Activated CD4-positive, alpha-beta T cell treated with anti-CD3 and anti-CD28 coated beads, Interleukin-2, amount 10 ng/mL, durations not matched to agents 7 days and 5 days (primary cell): ENCODE measurements at places on chromosomes 3 and 15. TPM values are rescaled to one million over a fixed set of nuclear protein-coding genes. Genes with fewer than 3 reads are reported as not detected.
A peak's percentile ranks its signal among the peaks of the same experiment; 100 is the strongest.

DNA sequence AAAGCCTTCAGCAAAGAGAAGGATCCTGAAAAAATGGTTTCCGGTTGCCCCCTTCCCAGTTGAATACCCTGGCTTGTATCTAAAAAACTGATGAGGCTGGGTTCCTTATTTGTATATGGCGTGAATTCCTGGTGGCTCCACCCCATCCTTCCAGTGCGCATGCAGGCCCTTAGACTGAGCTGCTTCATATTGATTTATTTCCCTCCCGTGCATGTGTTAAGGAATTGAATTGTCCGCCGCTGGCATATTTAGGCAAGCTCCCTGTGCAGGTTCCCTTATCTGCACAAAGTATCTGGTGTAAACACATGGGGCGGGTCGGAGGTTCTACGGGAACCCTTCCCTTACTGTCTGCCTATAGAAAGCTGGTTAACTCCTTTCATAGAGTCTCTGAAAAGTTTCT is 362.4 kb downstream of the FEZF2 start:
- no peak for DNase-seq

DNA sequence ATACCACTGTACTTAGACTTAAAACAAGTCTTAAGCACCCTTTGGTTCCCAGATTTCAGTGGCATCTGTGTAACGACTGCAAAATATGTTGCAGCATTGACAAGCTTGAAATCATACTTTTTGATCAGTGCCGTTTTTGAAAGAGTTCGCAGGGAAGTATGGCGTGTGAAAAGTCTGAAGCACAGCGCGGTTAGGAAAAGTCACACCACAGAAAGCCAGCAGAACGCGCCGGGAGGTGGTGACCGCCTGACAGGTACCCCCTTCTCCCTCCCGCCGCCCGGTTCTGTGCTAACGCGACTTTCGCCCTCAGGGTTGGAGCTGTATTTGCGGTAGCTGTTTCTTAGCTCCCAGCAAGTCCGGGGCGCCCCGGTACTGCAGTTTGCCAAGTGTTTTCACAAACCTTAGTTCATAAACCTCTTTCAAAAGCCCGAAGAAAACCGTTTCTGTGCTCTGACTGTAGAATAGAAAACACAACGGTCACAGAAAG is 481 bp upstream of the CRYBG3 start:
- peak; percentile 62 for DNase-seq

The SRGAP3 gene
- 4.0 TPM for total RNA-seq

DNA sequence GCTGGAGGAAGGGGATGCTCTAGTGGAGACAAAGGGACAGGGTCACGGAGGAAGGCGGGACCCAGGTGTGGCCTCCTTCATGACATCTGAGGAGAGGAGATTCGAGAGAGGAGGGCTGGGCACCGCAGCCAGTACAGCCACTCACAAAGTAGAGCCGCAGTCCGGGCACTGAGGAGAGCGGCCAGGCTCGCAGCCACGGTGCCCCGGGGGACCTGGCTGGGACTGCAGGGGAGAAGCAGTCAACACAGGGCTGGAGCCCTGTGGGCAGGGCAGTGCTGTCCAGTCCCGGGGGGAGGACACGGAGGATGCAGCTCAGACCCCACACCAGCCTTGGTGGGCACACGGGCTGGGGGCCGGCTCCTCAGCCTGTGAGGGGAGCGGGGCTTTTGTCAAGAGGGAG is 40.3 kb downstream of the HMCES start:
- DNase-seq, result no peak

DNA sequence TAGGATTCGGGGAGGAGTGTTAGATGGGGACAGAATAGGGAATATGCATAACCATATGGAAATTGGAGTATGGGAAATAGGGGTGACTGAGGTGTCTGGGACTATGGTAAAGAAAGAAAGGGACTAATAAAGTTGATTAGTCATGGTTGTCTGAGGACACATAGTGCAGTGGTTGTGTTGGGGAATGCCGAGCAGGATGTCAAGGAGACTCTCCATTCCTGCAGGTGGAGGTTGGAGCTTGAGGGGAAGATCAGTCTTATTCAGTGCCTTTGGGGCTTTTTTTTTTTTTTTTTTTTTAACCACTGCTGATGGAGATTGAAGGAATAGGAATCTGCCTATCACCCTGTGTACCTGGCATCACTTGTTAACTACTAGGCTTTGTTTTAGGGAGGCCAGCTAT is 10.8 kb downstream of the NMD3 start:
- no peak for DNase-seq

DNA sequence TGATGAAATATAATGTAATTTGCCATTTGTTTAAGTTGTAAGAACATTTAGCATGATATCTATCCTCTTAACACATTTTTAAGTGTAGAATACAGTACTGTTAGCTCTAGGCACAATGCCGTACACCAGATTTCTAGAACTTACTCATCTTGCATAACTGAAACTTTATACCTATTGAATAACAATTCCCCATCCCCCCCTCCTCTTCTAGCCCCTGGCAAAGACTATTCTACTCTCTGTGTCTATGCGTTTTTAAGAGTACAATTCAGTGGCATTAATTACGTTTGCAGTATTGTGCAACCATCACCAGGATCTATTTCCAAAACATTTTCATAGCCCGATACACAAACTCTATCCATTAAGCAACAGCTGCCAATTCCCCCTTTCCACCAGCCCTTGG is 261.7 kb downstream of the PLOD2 start:
- DNase-seq, result no peak

The FANCD2OS gene
- total RNA-seq, result not detected

- no peak for DNase-seq
These were observed 74.0 kb upstream of the CCNL1 start for GRCh38 chr3:157233923-157234322.

DNA sequence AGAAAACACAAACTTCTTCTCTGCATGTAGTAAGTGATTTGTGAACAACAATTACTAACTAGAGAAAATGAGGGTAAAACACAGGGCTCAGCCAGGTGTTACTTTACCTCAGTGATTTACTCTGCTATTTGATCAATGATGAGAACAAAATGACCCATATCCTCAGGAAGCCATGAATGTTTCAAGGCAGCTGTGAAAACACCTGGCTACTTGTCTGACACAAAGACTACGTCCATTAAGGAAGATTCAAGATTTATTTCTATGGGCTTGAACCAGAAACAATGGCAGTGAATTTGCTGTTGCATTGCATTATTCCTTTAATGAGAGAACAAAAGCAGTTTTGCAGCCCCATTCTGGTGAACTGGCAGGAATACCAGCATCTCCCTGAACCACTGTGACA is 374.6 kb upstream of the ARL6 start:
- DNase-seq, result no peak

The OR5K2 gene
- total RNA-seq, result not detected

DNA sequence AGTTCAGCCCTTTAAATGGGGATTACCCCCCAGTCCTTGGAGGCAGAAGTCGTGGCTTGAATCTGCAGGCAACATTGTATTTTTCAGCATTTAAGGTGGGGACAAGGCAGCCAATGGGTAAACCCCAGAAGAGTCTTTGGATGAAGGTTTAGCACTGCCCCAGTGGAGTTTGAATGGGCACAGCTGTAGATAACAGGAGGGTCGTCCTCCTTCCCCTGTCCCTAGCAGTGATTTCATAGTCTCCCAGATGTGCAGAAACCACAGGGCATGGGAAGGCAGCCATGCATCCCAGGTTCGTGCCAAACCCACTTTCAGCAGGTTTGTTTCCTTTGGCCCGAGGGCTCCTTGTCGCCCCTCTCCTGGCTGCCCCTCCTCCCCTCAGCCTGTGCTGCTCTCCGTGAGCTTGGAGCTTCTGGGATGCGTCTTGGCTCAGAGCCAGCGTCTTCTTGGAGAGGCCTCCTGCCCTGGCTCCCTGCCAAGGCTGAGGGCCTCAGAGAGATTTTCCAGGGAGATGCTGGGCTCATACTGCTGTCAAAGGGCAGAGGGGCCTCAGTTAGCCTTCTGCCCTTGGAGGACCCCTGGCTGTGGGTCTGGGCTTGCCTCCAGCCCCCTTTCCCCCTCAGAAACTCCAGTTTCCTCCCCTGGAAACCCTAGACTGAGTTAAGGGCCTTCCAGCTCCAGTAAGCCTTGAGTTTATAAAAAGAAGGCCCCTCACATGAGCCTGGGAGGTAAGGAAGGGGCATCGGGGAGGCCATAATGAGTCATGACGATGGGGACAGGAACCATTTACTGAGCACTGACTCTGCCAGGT is 48.9 kb upstream of the POLG start:
- DNase-seq, result no peak

- DNase-seq, result no peak
These were observed 163.6 kb downstream of the TUSC7 start for GRCh38 chr3:116873142-116873541.

DNA sequence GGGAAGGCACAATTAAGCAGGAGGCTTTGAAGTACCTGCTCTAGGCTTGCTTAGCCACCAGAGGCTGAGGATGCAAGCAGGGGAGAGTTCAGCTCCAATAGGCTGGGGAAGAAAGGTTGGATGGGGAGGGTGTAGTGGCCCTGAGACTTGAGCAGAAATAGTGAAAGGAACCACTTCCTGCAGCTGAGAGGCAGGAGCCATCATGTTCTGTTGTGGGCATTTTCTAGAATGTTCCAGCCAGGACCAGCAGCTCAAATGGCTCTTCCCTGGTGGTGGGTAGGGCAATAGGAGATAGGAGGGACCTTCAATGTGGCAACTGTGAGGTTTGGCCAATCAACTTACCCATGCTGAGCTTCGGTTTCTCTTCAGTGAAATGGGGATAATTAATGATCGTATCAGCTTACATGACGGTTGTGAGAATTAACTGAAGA is 79.1 kb upstream of the CGNL1 start:
- DNase-seq, result no peak

GRCh38 chr3:151777880-151778279 is 36.0 kb upstream of the AADAC start:
- DNase-seq, result no peak

- no peak for DNase-seq
These were observed 756.3 kb downstream of the VGLL3 start for GRCh38 chr3:86234506-86235254.

GRCh38 chr15:100559330-100559729 is 30.6 kb upstream of the CERS3 start:
- no peak for DNase-seq

GRCh38 chr15:87633525-87633924 is 623.0 kb downstream of the NTRK3 start:
- no peak for DNase-seq

The UBXN7 gene
- 64.8 TPM for total RNA-seq

DNA sequence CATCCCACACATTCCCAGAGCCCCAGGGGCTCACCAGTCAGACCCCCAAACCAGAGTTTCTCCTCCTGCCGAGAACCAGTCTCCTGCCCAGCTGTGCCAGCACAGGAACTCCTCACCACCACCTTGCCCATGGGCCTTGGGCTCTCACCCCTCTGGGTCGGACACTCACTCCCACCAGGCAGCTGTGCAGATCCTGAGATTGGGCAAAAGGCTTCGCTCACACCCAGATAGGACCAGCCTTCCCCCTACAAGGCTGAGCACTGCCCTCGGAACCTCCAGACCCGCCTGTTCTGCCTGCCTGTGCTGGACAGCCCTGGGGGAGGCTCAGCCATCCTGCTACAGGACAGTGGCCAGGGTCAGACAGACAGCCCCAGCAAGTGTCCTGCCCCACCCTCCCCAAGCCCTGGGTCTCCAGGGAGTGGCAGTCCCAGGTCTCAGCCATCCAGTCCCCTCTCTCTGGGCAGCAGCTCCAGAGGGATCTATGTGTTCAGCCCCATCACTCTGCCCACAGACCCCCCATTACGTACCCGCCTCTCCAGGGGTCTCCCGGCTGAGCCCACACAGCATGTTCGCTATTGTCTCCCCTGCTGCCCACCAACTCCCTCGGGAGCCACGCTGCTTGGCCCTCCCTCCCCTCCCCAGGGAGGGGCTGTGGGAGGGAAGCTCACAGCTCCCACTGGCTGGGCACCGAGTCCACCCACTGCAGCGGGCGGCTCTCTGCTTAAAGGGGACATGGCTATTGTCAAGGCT is at the start of gene GRIP2:
GRIP2 (minus strand) TSS at position 601 of the 750 bp plus-strand sequence; CDS start at position 567, 34 bp downstream.
- DNase-seq, result no peak

The SMCO1 gene
- total RNA-seq, result not detected

The KIF15 gene
- total RNA-seq, result 73.5 TPM

The PGBD4 gene
- 4.1 TPM for total RNA-seq

- DNase-seq, result no peak
These were observed 12.9 kb downstream of the SNAPC5 start for GRCh38 chr15:66484539-66485112.

GRCh38 chr3:194142156-194142910 is 6.4 kb downstream of the HES1 start:
- DNase-seq, result no peak

GRCh38 chr15:26945046-26945445 is 25.9 kb upstream of the GABRG3 start:
- no peak for DNase-seq

DNA sequence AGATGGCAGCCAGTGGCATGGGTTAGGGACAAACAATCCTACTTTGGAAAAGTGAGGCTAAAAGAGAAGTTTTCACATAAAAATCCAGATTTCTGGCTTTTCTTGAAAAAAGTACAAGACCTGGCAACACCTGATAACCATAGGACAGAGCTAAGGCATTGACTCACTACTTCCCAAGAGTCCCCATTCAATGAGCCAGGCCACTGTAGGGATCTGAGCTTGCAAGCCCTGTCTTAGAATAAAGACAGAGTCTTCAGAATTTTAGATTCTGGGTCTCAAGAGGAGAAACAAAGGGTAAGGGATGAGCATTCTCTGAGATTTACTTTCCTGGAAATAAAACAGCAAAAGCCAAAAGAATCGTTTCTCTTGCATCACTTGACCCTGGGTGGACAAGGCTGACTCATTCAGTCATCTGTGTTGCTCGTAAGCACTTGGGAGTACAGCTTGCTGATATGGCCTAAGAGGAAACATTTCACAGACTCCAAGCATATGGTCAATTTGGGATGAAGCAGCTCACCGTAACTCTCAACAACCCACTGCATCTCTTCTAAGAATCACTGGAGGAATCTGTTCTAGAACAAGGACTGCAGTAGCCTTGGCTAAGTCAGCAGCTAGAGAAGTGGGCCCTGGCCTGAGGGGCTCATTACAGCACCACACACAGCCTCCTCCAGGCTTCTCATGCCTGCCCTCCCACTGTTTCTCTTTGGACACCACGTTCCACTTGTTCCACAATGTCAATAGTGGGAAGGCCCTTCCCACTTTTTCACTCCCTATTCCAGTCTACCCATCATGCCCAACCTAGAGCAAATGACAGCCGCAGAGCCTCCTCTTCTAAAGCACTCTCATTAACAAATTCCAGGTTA is 86.2 kb downstream of the RFTN1 start:
- DNase-seq, result no peak

DNA sequence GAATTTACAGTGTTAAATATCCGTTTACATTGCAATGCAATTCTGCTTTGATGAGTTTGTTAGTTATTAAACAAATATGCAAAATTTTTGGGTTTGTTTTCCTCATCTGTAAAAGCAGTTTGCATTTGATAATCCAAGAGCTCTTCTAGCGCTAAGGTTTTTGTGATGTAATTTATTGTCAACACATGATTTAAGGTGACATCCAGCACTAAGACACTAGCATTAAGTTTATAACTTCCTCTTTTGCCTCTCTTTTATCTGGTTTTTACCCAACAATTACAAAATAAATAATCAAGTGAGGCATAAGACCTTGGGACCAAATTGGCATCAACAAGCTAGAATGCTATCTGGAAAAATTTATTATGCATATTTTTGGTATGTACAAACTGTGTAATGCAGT is 969 bp upstream of the DNAJC19 start:
- DNase-seq, result no peak
